ENCODE measurements at places on chromosomes 2 and 18.

DNA sequence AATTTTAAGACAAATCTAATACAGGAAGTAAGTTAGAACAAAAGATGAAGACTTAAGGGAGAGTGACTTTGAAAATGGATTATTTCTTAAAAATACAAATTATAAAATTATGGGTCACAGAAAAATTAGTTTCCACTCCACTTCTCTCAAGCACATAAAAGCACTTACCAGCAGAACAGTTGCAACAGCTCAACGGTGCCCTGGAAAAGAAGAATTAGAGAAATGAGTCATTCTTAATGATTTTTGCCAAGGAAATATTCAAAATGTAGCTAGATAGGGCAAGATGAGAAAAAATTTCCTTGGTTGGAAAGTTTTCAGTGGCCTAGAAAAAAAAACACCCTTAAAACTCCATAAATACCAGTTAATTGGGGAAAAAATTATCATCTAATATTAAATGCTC, 2185.6 kb upstream of the CELF4 start:
- no peak for DNase-seq

- no peak for DNase-seq
These were observed 207.2 kb downstream of the LRP1B start for GRCh38 chr2:141923657-141924056.

DNA sequence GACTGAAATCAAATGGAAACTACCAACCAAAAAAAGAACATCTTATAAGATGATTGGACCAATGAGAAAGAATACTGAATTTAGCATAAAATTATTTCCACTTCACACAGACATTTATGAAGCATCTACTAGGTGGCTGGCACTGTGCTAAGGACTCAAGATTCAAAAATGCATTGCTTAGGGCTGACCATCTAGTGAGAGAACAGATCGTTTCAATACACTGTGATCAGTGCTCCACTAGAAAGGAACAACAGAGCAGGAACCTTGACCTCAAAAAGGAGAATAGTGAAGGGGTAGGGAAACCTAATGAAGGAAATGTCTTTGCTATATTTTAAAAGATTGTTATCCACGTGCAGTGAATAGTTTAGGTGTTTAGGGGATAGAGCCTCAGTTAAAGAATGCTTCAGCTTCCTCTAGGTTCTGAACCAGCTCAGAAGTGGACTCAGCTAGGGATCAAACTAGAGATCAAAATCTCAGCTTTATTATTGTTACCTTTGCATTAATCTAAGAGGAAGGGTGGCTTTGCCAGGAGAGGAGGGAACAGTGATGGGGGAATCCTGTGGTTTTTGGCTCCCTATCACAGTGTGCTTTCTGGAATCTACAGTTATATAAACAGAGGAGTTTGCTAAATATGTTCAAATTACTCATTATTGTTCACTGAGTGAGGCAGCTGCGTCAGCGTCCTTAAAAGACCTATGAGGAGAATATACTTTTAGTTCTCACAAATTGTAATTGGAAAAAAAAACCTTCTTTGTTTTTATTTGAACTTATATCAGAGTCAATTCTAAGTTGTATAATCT, 16.2 kb upstream of the BBS5 start:
- DNase-seq, result no peak

DNA sequence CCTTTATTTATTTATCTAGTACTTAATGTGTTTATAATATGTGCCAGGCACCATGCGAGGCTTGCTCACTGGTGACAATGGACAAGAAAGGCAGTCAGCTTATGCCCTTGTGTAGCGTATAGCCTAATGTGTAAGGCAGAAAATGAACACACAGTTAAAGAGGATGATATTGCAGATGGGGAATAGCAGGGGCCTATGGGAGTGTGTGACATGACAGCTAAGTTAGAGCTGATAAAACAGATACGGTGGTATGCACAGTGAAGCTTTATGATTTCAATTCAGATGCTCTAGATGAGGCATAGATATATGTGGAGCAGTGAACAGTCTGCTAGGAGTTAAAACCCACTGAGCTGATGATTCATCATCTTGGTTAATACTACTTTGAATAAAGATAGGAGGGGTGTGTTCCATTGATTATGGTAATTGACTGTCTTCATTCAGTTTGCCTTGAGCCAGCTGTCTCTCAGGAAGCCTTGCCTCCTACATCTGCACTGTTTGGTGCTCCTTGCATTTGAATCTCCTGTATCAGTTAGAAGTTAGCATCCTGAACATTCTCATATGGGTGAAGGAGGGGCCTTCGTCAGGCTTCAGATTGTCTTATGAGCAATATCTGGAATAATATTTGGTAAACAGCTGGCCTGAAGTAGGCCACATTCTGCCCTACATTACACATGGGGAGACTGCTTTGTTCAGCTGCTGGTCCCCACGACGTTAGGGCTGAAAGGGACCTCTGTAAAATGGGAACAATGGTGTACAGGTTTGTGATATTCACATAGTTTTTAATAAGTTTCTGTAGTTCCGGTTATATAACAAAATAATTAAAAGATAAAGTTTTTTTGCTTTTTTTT, 13.2 kb downstream of the MAP4K4 start:
- DNase-seq, result no peak

DNA sequence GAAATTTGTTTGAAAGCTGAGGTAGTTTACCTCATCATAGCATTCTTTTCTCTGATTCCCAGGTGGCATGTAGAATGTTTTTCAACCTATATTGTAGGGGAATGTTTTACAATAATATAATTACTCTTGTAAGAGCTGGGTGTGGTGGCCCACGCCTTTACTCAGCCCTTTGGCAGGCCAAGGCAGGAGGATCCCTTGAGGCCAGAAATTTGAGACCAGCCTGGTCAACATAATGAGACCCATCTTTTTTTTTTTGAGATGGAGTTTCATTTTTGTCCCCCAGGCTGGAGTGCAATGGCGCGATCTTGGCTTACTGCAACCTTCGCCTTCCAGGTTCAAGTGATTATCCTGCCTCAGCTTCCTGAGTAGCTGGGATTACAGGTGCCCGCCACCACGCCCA, 3.6 kb downstream of the USP39 start:
- no peak for DNase-seq

GRCh38 chr2:199754766-199755165, 96.2 kb downstream of the FTCDNL1 start:
- DNase-seq, result no peak

DNA sequence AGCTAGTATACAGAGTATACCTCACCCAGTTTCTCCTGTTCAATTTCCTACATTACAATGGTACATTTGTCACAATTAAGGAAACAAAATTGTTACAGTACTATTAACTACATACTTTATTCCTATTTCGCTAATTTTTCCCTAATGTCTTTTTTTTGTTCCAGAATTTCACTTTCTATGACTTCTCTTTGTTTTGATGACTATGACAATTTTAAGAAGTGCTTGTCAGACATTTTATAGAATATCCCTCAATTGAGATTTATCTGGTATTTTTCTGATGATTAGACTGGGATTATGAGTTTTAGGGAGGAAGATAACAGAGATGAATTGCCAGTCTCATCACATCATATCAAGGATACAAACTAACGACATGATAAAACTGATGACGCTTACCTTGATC, 211.8 kb upstream of the STON1 start:
- no peak for DNase-seq

GRCh38 chr18:57329856-57330255, 22.5 kb upstream of the ST8SIA3 start:
- DNase-seq, result no peak

- DNase-seq, result no peak
These were observed 17.6 kb downstream of the TBC1D8 start for GRCh38 chr2:101133492-101134100.

DNA sequence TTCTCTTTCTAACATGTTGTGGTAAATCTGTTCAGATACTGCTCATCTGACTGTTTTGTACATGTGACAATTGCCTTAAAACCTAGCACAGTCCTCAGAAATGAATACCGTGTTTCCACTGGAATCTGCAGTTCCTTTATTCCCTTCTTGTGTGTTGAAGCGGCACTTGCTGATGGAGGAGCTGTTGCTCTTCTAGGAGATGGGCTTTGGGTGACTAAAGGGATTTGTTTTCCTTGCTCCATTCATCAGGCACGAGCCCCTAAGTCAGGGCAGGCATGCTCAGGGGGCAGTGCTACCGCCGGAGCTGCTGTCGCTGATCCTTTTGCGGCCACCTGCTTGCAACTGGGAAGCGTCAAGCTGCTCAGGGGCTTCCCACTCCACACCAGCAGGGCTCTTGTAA, 32.5 kb upstream of the CEP68 start:
- no peak for DNase-seq

- no peak for DNase-seq
These were observed 188.0 kb upstream of the DCC start for GRCh38 chr18:52152036-52152435.

GRCh38 chr2:209688385-209688784, 83.2 kb upstream of the UNC80 start:
- no peak for DNase-seq

- DNase-seq, result no peak
These were observed 155.8 kb downstream of the RTN4 start for GRCh38 chr2:54894467-54894866.

- no peak for DNase-seq
These were observed 225.3 kb downstream of the MC4R start for GRCh38 chr18:60147323-60147722.

GRCh38 chr2:216633616-216634369, 573 bp downstream of the IGFBP2 start:
- DNase-seq, result no peak

- DNase-seq, result no peak
These were observed 72.6 kb downstream of the CTAGE1 start for GRCh38 chr18:22344908-22345670.

GRCh38 chr2:9967053-9967775, 15.7 kb downstream of the GRHL1 start:
- DNase-seq, result no peak

GRCh38 chr2:100321866-100322820, at the start of gene LONRF2:
Gene LONRF2 (minus strand): TSS chr2:100322501. CDS start chr2:100322093, 408 bp downstream.
- peak; percentile 47 for DNase-seq
